ENCODE measurements at places on chromosomes 11 and 22. TPM values are rescaled to one million over a fixed set of nuclear protein-coding genes. Genes with fewer than 3 reads are reported as not detected.

DNA sequence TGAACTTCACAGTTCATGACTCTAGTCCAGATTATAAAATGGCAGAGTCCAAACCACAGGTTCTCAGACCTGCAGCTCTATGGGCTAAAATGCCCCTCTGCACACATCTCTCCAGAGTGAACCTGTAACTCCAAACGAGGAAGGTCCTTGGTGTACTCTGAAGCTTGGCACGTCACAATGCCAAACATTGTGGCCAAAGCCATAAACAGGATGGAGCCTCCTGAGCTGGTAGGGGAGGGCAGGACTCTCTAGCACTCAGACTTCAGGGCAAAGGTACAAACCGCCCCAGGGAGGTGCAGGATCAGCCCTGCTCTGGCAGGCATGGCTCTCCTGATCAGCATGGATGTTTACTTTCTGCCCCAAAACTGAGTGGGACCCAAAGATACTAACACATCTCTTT, 2.3 kb downstream of the SCUBE2 start:
- no peak overlapping the region for H3K27ac ChIP-seq
- no peaks in the 10 kb centered on the region for H3K36me3 ChIP-seq
- no peak overlapping the region for H3K4me3 ChIP-seq
- H3K4me1 ChIP-seq, result peaks cover 2% of the 10 kb centered on the region
- peaks cover 60% of the 10 kb centered on the region for H3K27me3 ChIP-seq

GRCh38 chr22:30246814-30247376, 336 bp upstream of the LIF start:
- H3K36me3 ChIP-seq, result peaks cover 38% of the 10 kb centered on the region
- H3K4me3 ChIP-seq, result peak overlapping the region; percentile 99
- no peak for DNase-seq

DNA sequence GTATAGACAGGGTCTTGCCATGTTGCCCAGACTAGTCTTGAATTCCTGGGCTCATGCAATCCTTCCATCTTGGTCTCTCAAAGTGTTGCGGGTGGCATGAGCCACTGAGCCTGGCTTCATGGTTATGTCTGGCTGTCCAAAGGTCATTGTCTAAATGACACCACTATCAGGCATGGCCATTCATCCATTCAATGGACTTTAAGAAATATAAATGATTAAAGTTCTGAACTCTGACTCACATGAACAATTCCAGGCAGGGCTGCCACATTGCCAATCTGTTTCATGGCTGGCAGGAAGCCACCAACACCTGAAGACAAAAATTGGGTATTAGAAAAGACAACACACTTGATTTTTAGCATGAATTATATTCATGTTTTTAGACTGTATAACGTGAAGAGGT, 4.1 kb downstream of the RTCB start:
- no peak overlapping the region for H3K4me3 ChIP-seq
- H3K4me1 ChIP-seq, result peaks cover 49% of the 10 kb centered on the region
- peak overlapping the region; percentile 46 for H3K27ac ChIP-seq
- H3K27me3 ChIP-seq, result no peaks in the 10 kb centered on the region

- H3K36me3 ChIP-seq, result peaks cover 2% of the 10 kb centered on the region
- DNase-seq, result peak; percentile 89
- peak within 1 kb of the TSS; percentile 90 for H3K4me3 ChIP-seq
- H3K27ac ChIP-seq, result peak within 1 kb of the TSS; percentile 90
- H3K27me3 ChIP-seq, result no peaks in the 10 kb centered on the region
Measured at GRCh38 chr11:74988541-74989259, at the start of gene NEU3. Gene NEU3, plus strand, starts transcription at chr11:74988933. Its CDS starts 128 bp downstream, at chr11:74989061.

GRCh38 chr22:36151006-36151595, 9.5 kb downstream of the APOL3 start:
- no peaks in the 10 kb centered on the region for H3K27me3 ChIP-seq
- no peak overlapping the region for H3K4me3 ChIP-seq

- no peak for DNase-seq
- no peaks in the 10 kb centered on the region for H3K27me3 ChIP-seq
- H3K4me3 ChIP-seq, result no peak overlapping the region
- peaks cover 9% of the 10 kb centered on the region for H3K4me1 ChIP-seq
- no peaks in the 10 kb centered on the region for H3K36me3 ChIP-seq
Measured at GRCh38 chr11:64629103-64629502, 38.1 kb downstream of the SLC22A12 start.

GRCh38 chr11:67439321-67440228, 2.1 kb upstream of the PTPRCAP start:
- H3K4me1 ChIP-seq, result peaks cover 61% of the 10 kb centered on the region
- H3K27me3 ChIP-seq, result no peaks in the 10 kb centered on the region
- H3K4me3 ChIP-seq, result peak overlapping the region; percentile 98
- H3K27ac ChIP-seq, result peak overlapping the region; percentile 94

GRCh38 chr11:35250621-35251020, 111.7 kb downstream of the CD44 start:
- peaks cover 3% of the 10 kb centered on the region for H3K27me3 ChIP-seq
- H3K27ac ChIP-seq, result no peak overlapping the region
- no peak overlapping the region for H3K4me3 ChIP-seq
- peaks cover 22% of the 10 kb centered on the region for H3K4me1 ChIP-seq
- DNase-seq, result no peak

DNA sequence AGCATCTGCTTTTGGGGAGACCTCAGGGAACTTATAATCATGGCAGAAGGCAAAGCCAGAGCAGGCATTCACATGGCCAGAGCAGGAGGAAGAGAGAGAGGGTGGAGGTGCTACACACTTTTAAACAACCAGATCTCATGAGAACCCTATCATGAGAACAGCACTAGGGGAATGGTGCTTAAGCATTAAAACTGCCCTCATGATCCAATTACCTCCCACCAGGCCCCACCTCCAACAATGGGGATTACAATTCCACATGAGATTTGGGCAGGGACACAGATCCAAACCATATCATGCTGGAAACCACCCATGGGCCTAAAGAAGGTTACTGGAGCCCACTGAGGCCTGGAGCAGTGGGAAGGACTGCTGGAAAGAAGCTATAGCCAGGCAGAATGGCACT, 66.9 kb upstream of the CHST1 start:
- no peaks in the 10 kb centered on the region for H3K4me1 ChIP-seq
- no peaks in the 10 kb centered on the region for H3K27me3 ChIP-seq
- DNase-seq, result no peak

- H3K36me3 ChIP-seq, result no peaks in the 10 kb centered on the region
- no peak for DNase-seq
- H3K27ac ChIP-seq, result no peak overlapping the region
Measured at GRCh38 chr11:22161489-22161888, 31.4 kb upstream of the ANO5 start.

- peaks cover 3% of the 10 kb centered on the region for H3K27me3 ChIP-seq
- H3K36me3 ChIP-seq, result no peaks in the 10 kb centered on the region
- DNase-seq, result no peak
- H3K4me1 ChIP-seq, result no peaks in the 10 kb centered on the region
- H3K27ac ChIP-seq, result no peak overlapping the region
- no peak overlapping the region for H3K4me3 ChIP-seq
Measured at GRCh38 chr11:79466411-79466810, 25.6 kb upstream of the TENM4 start.

SCO2 gene
- 2.8 TPM for total RNA-seq

KCNQ1 gene
- 24.3 TPM for total RNA-seq

CSRP3 gene
- total RNA-seq, result not detected

INS gene
- not detected for total RNA-seq

PRG3 gene
- not detected for total RNA-seq

CALCA gene
- total RNA-seq, result not detected

DRICH1 gene
- 1.2 TPM for total RNA-seq

Measured in activated CD4-positive, alpha-beta T cell treated with anti-CD3 and anti-CD28 coated beads, Interleukin-2, amount 10 ng/mL, durations not matched to agents 7 days and 5 days (primary cell).